Activated CD4-positive, alpha-beta T cell treated with anti-CD3 and anti-CD28 coated beads, Interleukin-2, amount 50 U/mL, for 1 hour (primary cell): ENCODE measurements at places on chromosomes 1 and 21.

DNA sequence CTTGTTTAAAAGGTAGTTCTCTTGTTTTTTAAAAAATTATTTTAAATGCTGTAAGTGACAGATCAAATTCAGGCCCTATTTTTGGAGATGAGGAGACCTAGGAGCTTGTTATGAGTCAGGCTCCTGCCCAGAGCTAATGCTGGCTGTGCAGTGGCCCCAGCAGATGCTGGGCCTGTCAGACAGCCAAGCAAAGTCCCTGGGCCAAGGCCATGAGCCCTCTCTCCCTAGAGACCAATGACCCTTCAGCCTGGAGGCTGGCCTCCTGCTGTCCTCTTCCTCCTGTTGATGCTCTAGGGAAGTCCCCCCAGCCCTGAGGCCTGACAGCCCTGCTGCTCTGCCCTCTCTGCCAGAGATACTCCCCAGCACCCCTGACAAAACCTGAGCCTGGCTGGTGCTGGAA lies 128.1 kb upstream of the CTTNBP2NL start:
- no peak for DNase-seq

- DNase-seq = no peak
These were observed 40.9 kb downstream of the ALPL start for GRCh38 chr1:21550097-21550496.

- no peak for DNase-seq
These were observed 1.7 kb downstream of the SYPL2 start for GRCh38 chr1:109468061-109468460.

- DNase-seq = no peak
These were observed 46.6 kb downstream of the KCNJ6 start for GRCh38 chr21:37869661-37870060.

DNA sequence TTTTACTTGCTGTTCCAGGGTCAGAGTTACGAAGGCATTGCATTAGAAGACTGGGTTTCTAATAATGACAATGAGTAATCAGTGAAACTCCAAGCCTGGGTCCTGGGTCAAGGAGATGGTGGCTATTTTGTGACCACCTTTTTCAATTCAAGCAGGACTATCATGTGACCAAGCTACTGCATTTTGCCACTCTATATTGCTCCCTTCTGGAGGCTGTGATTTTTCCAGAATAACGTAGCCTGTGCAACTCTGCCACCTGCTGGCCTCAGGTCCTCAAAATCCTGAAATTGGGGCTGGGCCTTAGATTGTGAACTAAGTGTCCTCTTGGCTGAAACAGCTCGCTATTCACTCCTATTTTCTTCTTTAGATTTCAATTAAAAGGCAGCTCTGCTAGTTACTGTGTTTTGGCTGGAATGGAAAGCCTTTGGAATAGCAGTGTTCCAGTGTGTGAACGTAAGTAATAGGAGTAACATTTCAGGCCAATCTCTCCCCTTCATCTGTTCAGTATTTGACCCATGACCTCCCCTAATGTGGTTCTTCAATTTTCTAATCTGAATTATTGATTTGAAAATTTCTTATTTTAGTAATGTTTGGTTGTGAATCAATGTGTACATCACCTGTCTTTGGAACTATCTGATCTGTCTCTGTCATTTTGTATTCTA lies 52.9 kb upstream of the CD46 start:
- peak; percentile 29 for DNase-seq

GRCh38 chr1:183227422-183228346 lies 41.6 kb downstream of the LAMC2 start:
- DNase-seq = peak; percentile 26

- no peak for DNase-seq
These were observed 1078.4 kb downstream of the KCNT2 start for GRCh38 chr1:195529881-195530280.

DNA sequence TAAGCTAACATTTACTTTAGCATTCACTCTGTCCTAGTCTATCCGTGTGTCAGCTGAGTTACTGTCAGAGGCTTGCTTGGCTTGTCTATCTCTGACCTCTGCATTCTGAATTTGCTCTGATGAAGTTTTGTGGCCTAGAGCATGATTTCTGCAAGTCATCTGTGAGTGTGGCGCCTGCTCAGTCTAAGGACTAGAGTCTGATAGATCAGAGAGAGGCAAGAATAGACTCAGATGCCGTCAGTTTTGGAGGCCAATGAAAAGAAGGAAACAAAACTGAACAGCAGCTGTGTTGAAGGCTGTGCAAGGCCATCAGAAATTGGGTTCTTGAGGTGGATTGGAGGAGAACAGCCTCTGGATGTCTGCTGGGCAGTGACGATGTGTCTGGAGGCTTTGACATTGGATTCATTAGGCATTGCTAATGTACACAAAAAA lies 573.1 kb downstream of the USP25 start:
- no peak for DNase-seq

GRCh38 chr1:1098681-1099421 lies 17.0 kb downstream of the C1orf159 start:
- DNase-seq = no peak
